ENCODE measurements at places on chromosomes 5 and 9.

GRCh38 chr5:103464835-103465484 lies 97.6 kb downstream of the NUDT12 start:
- no peak for DNase-seq

DNA sequence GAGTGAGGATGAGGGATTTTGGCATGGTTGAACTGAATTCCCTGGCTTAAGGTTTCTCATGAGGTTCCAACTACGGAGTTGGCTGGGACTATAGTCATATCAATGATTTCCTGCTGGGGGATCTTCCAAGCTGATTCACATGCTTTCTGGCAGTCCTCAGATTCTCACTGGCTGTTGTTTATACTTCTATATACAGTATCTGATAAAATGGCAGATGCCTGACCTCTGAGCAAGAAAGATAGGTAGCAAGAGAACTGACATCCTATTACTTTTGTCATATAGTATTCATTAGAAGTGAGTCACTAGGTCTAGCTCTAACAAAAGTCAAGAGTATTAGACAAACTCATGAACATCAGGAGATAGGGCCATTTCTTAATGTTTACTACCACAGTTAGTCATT lies 440.9 kb upstream of the EDIL3 start:
- no peak for DNase-seq

- DNase-seq: no peak
Observed at GRCh38 chr9:113737517-113738271, 138.4 kb upstream of the ZNF618 start.

DNA sequence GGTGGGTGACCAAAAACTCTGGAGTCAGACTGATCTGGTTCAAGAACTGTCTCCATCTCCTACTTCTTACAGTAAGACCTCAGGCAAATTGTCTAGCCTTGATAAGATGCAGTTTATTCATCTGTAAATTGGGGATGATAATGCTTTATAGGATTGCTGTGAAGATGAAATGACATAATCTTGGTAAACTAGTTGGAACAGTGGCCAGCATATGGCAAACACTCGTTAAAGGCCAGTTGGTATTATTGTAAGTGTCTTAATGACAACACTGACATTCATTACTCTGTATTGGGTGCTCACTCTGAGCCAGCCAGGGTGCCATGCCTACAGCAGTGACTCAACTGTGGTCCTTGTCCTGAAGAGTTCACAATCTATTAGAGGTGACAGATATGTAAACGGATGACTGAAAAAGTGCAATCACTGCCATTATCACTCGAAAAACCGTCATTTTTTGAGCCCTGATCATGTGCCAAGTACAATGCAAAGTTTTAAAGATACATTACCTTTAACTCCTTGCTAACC lies 84.9 kb upstream of the HSPA9 start:
- DNase-seq: no peak

GRCh38 chr9:121939643-121940042 lies 153.5 kb downstream of the TTLL11 start:
- DNase-seq: no peak

DNA sequence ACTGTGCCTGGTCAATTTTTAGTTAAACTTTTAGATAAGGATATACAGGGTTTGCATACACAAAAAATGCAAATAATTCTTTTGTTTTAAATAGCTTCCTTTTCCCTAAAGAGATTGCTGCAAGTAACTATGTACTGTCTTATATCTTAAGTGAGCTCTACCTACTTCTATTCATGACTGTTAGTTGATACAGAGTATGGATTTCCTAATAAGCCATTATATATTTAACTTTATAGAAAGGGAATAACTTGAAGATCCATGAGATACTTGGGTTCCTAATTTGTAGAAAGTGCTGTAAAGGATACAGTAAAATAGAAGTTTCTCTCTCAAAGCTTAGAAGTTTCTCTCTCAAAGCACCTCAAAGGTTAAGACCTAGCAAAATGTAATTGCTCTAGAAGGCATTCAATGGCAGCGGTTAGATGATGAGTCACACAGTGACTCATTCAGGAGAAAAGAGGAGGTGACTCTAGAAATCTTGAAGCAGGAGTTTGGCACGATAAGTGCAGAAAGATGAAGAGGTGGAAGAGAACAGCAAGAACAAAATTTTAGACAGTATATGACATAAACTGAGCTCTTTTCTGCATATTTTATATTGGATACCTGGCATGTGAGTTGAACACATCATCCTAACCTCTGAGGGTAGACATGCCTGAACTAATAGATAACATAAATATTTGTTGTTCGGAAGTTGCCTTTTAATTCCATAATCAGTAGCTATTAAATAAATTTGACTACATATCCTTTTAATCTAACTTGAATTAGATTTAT lies 5.5 kb upstream of the DNAJC21 start:
- no peak for DNase-seq

GRCh38 chr5:171428809-171429542 lies 9.5 kb downstream of the FGF18 start:
- DNase-seq: no peak

- no peak for DNase-seq
Observed at GRCh38 chr5:37448941-37449340, 69.8 kb downstream of the WDR70 start.

- no peak for DNase-seq
Observed at GRCh38 chr5:96703384-96703920, 41.3 kb downstream of the CAST start.

- DNase-seq: no peak
Observed at GRCh38 chr5:166758151-166758550, 1533.3 kb upstream of the WWC1 start.

GRCh38 chr9:93132287-93132927 lies 1.6 kb downstream of the NINJ1 start:
- DNase-seq: no peak

GRCh38 chr5:78640662-78641474 lies 7.7 kb downstream of the LHFPL2 start:
- no peak for DNase-seq

- DNase-seq: no peak
Observed at GRCh38 chr5:149365418-149365817, 7.6 kb downstream of the PCYOX1L start.

DNA sequence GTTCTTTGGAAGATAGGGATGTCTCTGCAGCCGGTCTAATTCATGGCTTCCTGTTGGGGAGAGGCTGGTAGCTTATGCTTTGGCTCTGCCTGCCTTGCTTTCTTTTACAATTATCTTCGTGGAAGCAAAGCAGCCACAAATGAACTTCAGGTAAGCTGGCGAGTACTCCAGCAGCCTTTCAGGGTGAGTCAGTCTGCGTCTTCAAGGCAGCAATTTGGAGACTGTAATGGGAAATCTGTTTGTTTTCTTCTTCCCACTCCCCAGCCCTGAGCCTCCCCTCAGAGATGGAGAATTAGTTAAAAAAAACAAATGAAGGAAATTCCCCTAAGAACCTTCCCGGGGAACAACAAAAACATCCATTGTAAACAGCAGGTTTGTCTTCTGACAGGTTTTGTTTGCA lies 100.1 kb downstream of the PSAT1 start:
- no peak for DNase-seq

GRCh38 chr5:43649256-43649655 lies 46.3 kb downstream of the NNT start:
- no peak for DNase-seq

DNA sequence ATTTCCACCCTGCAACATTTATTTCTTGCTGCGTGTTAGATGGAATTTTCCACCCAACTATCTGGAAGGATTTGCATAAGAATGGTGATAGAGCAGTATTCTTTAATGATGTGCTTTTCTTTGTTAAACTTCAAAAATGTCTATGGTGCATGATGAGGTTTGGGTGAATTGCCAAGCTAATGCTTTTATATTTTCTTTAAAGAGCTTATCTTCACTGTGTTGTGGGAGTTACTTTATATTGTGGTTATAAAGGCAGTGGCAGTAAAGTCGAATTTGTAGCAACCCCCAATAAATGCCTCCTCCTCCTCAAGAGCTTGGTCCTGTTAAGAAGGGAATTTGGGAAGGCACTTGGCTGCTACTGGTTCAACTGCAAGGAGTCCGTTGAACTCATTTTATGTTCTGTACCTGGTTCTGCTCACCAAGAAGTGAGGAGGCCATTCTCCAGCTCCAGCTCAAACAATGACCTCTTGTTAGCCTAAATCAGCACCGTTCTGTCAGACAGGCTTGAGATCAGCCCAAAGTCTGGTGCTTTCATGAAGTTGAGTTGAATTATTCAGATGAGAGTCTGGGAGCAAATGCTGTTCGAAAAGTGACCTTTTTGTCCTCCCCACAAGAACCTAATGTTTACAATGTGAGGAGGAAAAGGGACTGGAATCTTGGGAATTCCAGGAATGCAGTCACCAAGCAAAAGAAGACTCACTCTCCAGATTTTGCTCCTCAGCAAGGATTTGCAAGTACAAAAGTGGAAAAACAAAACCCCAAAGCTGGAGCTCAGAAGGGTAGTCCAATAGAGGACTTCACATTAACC lies 217.0 kb downstream of the TMEM38B start:
- no peak for DNase-seq

DNA sequence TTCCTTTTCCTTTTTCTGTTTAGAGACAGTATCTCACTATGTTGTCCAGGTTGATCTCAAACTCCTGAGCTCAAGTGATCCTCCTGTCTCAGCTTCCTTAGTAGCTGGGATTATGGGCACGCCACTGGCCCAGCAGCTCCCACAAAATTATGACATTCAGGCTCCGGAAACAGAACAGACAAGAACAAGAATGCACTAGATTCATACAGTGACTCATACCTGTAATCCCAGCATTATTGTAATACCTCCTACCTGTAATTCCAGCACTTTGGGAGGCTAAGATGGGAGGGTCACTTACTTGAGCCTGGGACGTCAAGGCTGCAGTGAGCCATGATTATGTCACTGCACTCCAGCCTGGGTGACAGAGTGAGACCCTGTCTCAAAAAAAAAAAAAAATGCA lies 26.7 kb upstream of the B4GALT1 start:
- no peak for DNase-seq

DNA sequence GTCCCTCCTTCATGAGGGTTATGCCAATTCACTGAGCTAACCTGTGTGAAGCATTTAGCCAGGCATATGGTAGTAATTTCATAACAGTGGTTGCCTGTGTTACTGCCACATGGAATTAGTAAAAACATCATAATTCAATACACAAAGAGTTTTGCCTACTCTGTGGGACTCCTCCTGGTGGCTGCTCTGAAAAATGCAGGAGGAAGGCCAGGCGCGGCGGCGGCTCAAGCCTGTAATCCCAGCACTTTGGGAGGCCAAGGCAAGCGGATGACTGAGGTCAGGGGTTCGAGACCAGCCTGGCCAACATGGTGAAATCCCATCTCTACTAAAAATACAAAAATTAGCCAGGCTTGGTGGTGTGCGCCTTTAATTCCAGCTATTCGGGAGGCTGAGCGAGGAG lies 547.3 kb downstream of the CDK5RAP2 start:
- DNase-seq: no peak

DNA sequence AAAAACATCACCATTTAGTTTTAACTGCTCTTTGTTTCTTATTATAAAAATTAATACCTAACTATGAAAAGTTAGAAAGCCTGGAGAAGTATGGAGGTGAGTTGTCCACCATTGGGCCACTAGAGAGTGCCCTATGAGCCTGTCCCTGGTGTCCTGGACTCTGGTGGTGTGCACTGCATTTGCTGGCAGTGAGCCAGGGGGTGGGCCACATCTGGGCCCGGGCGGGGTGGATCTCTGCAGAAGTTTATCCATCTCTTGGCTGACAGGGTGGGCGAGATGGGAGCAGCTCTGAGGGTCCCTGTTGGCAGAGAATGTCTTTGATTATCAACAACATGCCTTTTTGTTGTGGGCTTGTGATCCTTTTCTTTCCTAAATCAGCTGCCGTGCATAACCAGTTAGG lies 8.2 kb downstream of the TENT4A start:
- no peak for DNase-seq

GRCh38 chr9:136372561-136373299 lies 739 bp downstream of the CARD9 start:
- DNase-seq: no peak

DNA sequence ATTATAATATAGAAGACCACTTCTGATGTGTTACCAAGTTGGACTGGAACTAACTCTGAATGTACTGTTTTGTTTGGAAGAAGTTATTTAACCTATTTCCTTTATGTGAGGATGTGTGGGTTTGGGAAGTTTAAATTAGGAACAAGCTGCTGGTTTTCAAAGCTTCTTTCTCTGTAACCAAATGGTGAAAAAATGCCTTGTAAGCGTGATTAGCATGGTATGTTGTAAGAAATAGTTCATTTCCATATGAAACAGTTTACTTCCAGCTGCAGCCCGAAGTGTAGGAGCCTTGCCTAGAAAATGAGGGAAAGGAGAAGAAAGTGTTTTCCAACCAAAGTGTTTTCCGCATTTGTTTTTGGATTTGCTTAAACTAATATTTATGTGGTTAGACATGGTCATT lies 36.0 kb downstream of the TTC1 start:
- no peak for DNase-seq

DNA sequence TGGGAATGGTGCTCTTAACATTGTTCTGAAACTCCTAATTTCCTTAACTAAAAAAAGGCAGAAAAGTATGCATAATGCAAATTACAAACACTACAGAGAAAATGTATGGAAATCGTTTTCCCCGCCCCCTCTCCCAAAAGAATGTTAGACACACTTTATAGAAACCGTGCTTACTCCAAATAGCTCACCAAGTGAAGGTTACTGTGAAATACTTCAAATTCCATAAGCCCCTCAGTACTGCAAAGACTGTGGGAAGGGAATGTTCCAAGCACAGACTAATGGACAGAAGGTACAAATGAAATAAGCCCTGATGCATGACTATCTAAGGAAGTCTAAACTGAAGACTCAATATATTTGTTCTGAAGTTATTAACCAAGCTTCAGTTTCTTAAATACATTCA lies 12.5 kb downstream of the MAPKAP1 start:
- DNase-seq: no peak

DNA sequence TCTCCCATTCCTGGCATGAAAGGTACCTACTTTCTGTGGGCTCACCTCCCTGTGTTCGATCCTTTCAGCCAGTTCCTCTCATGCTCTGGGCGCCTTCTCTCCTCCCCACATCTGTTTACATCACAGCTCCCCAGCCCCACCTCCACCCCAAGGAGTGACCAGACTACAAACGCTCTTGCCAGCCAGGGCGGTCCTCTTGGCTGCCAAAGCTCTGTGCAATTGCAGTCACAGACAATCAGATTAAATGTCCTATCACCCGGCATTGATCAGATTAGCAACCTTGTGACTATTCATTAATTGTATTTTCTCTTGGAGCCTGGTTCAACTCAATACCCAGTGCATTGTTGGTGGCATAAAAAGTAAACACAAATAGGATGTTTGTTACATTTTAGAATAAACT lies 211.2 kb upstream of the TBCA start:
- no peak for DNase-seq

GRCh38 chr5:140214831-140215230 lies 39.8 kb downstream of the CYSTM1 start:
- DNase-seq: no peak

DNA sequence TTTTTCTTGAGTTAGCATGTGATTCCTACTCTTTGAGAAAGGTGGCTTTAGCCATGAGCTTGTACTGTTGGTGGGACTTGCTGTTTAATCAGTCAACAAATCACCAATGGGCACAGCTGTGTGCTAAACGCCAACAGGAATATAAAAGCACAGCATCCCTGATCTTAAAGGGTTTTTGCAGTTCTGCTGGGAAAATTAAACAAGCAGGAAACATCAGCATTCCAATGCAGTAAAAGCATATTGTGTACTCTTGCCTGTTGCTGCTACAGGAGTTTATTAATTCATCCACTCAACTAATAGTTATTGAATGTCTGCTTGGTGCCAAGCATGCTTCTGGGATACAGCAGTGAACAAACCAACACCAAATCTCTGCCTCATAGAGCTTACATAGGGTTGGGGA lies 27.4 kb upstream of the F2RL1 start:
- DNase-seq: no peak

GRCh38 chr9:27529316-27530278 lies at the start of gene MOB3B:
Gene MOB3B, minus strand, starts transcription at chr9:27529814. Its CDS starts 74,264 bp downstream, at chr9:27455550.
- DNase-seq: peak; percentile 74

Measured in stimulated activated CD8-positive, alpha-beta memory T cell treated with anti-CD3 and anti-CD28 coated beads, Interleukin-2, amount 100 ng/mL, for 48 hours (primary cell).